Activated CD4-positive, alpha-beta T cell treated with anti-CD3 and anti-CD28 coated beads for 24 hours (primary cell): ENCODE measurements at places on chromosomes 11 and 22.

- DNase-seq = peak; percentile 61
These were observed 2.0 kb upstream of the LMO2 start for GRCh38 chr11:33893711-33894397.

DNA sequence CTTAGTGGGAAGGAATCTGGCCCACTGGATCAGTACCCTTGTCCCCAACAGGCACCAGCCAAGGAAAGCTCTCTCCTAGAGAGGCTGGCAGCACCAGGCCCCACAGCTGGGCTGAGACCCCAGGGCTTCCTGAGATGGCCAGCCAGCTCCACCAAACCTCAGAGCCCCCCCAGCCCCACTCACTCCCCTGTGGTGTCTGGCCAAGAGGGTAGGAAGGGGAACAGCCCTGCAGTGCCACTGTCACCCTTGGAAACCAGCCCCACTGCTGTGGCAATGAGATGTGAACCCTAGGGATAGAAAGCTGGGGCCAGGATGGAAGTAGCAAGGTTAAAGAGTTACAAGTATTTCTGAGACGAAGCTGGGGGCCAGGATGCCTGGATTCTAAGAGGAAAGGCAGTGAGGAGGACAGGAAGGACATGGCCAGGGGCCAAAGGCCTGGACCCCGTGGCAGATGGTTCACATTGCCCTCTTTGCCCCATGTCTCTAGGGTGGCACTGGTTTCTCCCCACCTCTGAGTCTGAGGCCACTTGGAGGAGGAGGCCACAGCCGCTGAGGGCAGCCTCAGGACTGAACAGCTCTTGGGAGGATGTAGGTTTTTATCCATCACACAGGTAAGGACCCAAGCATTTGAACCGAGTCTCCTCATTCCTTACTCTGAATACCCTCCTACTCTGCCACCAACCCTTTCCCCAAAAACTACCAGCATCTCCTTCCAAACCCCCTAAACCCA is 28.8 kb downstream of the NRXN2 start:
- no peak for DNase-seq

DNA sequence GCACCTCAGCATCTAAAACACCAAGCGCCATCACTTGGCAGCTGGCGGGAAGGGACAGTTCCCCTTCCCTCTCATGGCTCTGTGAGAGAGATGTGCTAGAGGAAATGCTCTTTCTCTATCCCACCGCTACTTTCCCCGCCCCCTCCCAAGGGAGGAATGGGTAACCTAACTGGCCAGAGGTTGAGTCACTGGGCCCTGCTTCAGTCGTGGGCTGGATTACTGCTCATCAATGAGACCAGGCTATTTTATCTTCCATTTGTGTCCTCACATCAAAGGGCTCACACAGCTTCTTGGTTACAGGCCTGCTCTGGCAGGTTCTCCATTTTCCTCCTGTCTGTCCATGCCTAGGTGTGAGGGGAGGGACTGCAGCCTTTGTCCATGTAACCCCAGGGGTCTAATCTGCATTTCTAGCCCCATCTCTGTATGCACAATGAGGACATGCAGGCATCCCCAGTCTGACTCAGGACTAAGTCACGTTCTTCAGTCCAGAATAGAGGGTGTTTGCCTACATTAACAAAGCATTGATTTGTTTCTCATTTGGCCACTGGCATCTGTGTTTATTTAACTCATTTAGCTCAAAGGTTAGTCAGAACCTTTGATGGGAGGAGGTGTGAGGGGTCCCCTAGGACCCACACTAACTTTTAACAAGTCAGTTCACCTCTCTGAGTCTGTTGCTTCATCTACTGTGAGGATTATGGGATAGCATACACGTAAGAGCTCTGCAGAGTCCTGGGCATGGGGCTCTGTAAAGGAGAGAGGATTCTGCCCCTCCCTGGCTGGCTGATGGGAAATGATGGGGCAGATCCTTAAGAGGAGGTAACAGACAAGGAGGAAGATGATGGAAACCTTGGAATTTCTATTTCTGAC is 99.1 kb downstream of the XRRA1 start:
- DNase-seq = no peak

GRCh38 chr11:44613153-44613552 is 47.7 kb downstream of the CD82 start:
- DNase-seq = no peak

GRCh38 chr11:129578006-129578405 is 202.4 kb downstream of the BARX2 start:
- no peak for DNase-seq

- peak; percentile 44 for DNase-seq
These were observed 74.4 kb downstream of the ARHGAP32 start for GRCh38 chr11:129117595-129118350.
